ENCODE measurements at places on chromosomes 1 and 21.

- DNase-seq = no peak
Observed at GRCh38 chr1:43041591-43041990, 82.9 kb upstream of the SLC2A1 start.

GRCh38 chr1:111406321-111406768 is 21.2 kb downstream of the OVGP1 start:
- DNase-seq = no peak

GRCh38 chr1:94257444-94257843 is 20.1 kb upstream of the ARHGAP29 start:
- DNase-seq = no peak

GRCh38 chr1:198107091-198107501 is 49.7 kb upstream of the NEK7 start:
- DNase-seq = peak; percentile 99

GRCh38 chr1:161805399-161806197 is 39.5 kb downstream of the ATF6 start:
- DNase-seq = no peak
